Right renal cortex interstitium (tissue), 3 donors: ENCODE measurements at places on chromosomes 12 and 14. TPM values are rescaled to one million over a fixed set of nuclear protein-coding genes. Genes with fewer than 3 reads are reported as not detected.
A peak's percentile ranks its signal among the peaks of the same experiment; 100 is the strongest.

GRCh38 chr12:21992823-21993222 is 51.6 kb upstream of the ABCC9 start:
- no peak for DNase-seq

DNA sequence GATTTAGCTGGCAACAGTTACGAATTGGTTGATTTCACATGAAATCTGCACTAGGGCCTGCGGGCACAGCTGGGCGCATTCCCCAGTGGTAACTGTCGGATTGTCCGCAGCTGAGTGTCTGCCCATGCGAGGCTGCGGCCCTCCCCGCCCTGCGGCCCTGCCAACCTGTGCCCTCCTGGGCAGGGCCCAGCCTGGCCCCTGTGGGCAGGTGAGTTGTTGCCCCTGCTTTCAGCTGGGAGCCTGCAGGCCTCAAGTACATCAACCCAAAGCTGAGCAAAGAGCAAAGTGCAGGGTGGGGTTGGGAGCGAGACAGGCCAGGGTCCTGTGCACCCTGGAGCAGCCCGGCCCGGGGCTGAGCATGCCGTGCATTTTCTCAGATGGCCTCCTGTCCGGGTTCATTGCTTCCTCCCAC is 89.1 kb downstream of the ADGRD1 start:
- no peak for DNase-seq

GRCh38 chr14:58460772-58461171 is 33.3 kb downstream of the KIAA0586 start:
- DNase-seq, result no peak

DNA sequence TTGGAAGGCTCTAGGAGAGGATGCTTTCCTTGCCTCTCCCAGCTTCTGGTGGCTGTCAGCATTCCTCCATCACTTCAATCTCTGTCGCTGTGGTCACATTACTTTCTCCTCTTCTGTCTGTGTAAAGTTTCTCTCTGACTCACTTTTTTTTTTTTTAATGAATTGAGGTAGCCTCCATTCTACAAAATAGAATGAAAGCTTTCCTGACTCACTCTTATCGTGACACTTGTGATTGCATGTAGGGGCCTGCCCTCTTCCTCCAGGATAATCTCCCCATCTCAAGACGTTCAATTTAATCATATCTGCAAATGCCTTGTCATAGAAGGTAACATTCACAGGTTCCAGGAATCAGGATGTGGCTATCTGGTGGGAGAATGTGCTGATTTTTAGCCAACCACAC is 153.5 kb upstream of the HMGA2 start:
- DNase-seq, result no peak

DNA sequence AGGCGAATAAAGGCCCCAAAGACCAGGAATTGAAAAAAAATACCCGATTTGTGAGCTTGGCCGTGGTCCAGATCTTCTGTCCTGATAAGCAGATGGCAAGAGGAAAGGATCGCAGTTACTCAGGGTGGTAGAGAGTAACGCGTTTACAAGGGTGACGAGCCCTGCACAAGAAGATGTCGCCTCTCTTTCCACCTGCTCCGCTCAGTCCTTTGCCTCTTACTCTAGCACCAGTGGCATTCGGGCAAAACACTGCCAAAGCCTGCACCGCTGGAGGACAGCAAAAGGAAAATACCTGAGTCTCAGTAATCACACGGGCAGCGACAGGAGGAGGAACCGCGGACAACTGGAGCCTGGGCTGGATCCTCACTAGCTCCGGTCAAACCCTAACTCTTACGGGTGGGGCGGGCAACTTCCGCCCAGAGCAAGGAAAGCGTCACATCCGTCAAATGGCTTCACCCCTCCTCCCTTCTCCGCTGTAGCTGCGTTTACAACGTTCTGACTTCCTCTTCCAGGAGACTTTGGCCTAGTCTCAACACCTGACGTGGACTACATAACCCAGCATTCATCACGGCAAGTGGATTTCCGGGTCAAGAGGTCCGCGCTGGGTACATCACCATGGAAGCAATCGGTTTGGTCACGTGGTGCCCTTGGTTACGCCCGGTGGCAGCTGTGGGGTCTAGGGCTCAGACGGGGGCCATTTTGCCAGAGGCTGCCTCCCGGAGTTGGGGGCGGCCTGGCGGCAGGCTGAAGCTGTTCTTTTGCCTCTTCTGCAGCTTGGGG is at the start of the genes KLHL28 and TOGARAM1:
KLHL28 (minus strand) TSS at position 394 of the 780 bp plus-strand sequence. CDS start 16,019 bp downstream, outside the sequence.
TOGARAM1 (plus strand) TSS at position 637 of the 780 bp plus-strand sequence. CDS start 232 bp downstream, outside the sequence.
- peak; percentile 100 for DNase-seq

GRCh38 chr12:108950991-108951739 is 69.7 kb downstream of the SVOP start:
- DNase-seq, result peak; percentile 52

- DNase-seq, result no peak
Measured at GRCh38 chr14:57938533-57938932, 72.6 kb upstream of the SLC35F4 start.

- no peak for DNase-seq
Measured at GRCh38 chr14:24181371-24182077, 7.1 kb downstream of the IPO4 start.

GRCh38 chr14:100348784-100349685 is 25.9 kb downstream of the SLC25A47 start:
- no peak for DNase-seq

GRCh38 chr12:7142056-7142644 is 12.0 kb downstream of the CLSTN3 start:
- DNase-seq, result no peak

DNA sequence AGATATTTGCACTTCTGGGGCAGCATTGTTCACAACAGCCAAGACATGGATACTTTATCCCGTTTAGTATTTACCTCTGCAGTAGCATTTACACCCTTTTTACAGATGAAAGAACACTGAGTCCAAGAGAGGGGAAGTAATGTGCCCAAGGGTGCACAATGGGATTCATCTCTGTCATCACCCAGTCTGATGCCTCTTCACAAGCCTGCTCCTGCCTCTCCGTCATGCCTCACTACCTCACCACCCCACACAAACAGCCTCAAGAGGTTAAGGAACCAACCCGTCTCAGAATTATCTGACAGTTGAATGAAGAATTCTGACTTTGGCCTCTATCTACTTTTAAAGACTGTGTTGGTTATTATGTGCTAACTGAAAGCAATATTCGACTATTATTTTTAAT is 368.4 kb downstream of the ATP23 start:
- no peak for DNase-seq

DNA sequence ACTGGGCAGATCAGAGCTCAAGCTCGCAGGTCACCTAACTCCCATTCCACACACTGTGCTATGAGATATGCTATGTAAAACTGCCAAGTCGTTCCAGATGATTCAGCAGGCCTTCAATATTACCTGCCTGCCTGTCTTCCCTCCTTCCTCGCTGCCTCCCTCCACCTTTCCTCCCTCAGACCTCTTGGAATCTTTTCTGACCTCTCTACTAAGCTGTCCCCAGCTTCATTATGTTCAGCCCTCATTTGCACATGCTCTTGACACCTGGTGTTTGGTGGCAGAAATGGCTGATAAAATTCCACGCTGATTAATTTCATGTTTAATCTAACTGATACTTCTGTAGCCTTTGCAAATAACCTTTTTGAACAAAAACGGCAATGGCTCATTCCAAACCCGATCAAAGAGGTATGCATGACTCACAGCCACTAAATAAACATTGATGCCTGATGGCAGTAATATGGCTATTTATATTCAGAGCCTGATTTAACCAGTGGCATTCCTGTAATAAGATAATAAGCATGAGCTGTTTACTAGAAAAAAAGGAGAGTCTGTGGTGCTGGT is 130.8 kb upstream of the EGLN3 start:
- no peak for DNase-seq

- no peak for DNase-seq
Measured at GRCh38 chr14:76834241-76834661, 8.0 kb downstream of the LRRC74A start.

DNA sequence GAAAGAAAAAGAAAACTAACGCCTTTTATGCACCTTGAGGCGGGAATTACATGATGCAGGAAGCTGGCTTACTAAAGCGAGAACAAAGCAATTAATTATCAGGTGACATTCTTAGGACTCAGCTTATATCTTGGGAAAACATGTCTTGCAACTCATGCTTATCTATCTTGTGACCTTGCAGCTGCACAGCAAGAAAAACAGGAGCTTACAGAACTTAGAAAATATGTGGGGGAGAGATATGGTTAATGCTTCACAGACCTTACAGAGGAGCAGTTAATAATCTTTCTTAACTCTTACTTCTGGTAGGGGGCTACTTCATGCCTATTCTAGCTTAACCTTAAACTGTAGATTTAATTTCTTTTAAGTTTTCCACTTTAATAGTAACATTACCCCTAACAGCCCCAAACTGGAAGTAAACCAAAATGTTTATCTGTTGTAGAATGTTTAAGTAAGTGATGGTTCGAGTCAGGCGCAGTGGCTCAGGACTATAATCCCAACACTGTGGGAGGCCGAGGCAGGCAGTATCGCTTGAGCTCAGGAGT is 13.2 kb upstream of the OR11G2 start:
- no peak for DNase-seq

DNA sequence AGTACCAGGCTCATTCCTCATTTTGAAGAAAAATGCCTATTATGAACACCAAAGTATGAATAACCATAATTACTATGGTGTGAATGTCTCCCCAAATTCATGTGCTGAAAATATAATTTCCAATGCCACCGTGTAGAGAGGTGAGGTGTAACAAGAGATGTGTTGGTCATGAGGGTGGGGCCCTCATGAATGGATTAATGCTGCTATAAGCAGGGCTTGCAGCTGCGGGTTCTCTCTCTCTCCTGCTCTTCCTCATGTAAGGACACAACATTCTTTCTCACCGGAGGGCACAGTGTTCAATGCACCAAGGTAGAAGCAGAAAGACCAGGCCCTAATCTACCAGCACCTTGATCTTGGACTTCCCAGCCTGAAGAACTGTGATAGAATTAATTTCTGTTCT is 70.0 kb downstream of the TMTC1 start:
- DNase-seq, result no peak

DNA sequence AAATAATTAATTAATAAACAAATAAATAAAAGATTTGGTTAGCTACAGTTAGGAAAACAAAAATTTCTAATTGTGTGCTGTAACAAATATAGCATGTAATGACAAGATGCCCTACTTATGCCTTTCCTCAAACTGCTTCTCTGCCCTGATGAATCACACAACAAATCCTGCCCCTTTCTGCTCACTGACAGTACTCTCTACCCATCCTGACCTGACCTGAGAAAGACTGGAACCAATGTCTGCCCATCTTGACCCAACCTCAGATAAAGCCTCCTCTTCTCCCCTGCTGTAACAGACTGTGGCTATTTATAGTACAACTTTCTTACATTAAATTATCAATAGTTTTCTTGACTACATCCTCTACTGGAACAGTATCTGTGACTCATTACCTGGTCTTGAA is 43.7 kb downstream of the PPP1R13B start:
- no peak for DNase-seq

DNA sequence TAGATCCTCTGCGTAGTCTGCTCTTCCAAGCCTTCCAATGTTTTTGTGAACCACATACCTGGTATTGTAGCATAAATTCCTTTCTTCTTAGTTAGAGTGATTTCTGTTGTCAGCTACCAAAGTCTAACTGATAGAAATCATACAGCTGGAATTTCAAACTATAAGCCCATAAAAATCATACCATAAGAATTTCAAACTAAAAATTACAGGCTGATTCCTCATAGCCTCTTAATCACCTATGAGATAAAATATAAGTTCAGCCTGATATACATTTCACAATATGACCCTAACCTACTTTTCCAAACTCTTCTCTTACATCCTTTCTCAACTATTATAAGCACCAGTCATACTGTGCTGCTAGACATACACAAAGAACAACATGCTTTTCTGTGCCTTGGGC is 64.8 kb downstream of the PTHLH start:
- no peak for DNase-seq

DNA sequence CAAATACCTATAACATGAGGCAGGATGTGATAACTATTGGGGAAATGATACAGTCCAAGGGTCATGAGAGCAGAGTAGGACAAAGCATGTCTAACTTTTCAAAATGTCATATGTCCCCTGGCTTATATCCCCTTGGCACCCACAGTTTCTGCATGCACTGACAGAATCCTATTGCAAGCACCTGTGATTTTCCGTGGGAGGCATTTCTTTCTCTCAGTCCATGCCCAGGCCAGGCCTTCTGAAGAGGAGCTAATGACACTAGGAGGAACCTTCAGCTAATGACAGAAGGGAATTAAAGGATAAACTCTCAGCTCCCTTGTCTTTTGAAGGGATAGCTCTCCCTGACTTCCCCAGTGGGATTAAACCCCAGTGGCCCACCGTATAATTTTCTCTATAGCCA is 249.2 kb downstream of the TTC6 start:
- no peak for DNase-seq

DNA sequence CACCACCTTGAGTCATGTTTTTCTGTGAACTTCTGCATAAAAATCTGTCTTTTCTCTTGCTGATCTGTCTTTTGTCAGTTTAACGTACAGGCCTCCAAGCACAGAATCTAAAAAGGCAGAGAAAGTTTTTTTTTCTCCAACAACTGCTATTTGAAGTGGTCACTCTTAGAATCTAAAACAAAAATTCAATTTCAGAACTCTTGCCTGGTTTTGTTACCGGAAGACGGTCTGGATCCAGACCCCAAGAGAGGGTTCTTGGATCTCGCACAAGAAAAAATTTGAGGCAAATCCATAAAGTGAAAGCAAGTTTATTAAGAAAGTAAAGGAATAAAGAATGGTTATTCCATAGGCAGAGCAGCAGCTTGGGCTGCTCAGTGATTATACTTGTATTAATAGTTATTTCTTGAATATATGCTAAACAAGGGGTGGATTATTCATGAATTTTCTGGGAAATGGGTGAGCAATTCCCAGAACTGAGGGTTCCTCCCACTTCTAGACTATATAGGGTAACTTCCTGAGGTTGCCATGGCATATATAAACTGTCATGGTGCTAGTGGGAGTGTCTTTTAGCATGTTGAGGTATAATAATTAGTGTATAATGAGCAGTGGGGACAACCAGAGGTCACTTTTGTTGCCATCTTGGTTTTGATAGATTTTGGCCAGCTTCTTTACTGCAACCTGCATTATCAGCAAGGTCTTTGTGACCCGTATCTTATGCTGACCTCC is 150.0 kb upstream of the PLEKHA5 start:
- no peak for DNase-seq

GRCh38 chr14:41865894-41866293 is 259.2 kb downstream of the LRFN5 start:
- no peak for DNase-seq

- DNase-seq, result no peak
Measured at GRCh38 chr14:57323721-57324120, 55.0 kb downstream of the AP5M1 start.

DNA sequence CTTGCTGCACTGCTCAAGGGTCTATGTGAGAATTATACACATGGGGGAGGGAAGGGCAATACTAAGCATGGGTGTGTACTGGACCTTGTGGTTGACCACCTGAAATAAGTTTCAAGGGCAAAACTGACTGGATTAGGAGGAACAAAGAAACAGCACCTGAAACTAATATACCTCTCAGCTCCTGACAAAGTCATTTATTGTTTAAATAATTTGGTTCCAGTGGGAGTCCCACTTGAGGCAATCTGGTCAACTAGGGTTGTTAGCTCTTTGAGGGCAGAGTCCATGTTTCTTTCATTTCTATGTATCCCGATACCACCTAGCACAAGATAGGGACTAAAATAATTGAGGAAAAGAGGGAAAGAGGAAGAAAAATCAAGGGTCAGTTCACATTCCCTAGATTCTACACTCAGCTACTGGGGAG is 45.5 kb downstream of the STXBP6 start:
- no peak for DNase-seq

Gene MGST1
- 43.0 TPM for polyA plus RNA-seq

Gene ARHGAP9
- 1.9 TPM for polyA plus RNA-seq

Gene BBOF1
- polyA plus RNA-seq, result 15.5 TPM

Gene IL26
- not detected for polyA plus RNA-seq

Gene P3H3
- polyA plus RNA-seq, result 27.5 TPM

Gene DIP2B
- polyA plus RNA-seq, result 23.4 TPM

Gene BCAT1
- 60.0 TPM for polyA plus RNA-seq

Gene ITPK1
- polyA plus RNA-seq, result 33.7 TPM

Gene HSPB8
- polyA plus RNA-seq, result 7.0 TPM

Gene TRHDE
- 26.0 TPM for polyA plus RNA-seq
